Stimulated activated CD4-positive, alpha-beta T cell treated with anti-CD3 and anti-CD28 coated beads, TNF-alpha, amount 100 ng/mL, for 1 hour (primary cell): ENCODE measurements at places on chromosomes 7 and 10.

DNA sequence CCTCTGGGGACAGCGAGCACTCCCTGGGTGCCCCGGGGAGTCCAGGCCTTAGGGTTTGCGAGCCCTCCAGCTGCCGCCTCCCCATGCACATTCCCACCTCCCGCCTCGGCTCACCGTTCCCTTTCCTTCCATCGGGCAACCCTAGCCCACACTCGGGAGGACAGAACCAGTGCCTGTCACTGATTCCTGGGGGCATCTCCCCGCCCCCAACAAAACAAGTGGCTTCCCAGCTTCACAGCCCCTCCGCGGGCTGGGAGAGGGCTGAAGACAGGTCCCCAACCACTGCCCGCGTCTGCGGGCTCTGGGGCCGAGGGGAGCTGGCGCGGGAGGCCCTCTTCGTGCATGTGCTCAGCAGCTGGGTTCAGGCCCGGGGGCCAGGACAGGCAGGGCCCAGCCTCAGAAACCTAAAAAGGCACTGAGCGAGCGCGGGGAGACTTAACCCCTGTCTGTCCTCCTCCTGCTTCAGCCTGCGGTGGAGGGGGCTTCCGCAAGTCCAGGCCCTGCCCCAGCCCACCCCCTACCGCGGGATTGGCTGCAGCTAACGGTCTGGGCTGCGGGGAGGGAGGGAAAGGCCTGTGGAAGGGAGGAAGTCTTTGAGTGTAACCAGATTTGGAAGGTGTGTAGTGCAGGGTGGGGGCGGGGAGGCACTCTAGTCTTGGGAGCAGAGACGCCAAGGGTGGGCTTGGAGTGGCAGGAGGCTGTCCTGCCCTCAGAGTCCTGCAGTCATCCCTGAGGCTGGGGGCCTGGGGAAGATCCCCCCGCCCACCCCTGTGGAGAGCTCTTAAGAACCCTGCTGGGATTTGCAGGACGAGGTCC is 1.2 kb downstream of the FLNC start:
- no peak for DNase-seq

DNA sequence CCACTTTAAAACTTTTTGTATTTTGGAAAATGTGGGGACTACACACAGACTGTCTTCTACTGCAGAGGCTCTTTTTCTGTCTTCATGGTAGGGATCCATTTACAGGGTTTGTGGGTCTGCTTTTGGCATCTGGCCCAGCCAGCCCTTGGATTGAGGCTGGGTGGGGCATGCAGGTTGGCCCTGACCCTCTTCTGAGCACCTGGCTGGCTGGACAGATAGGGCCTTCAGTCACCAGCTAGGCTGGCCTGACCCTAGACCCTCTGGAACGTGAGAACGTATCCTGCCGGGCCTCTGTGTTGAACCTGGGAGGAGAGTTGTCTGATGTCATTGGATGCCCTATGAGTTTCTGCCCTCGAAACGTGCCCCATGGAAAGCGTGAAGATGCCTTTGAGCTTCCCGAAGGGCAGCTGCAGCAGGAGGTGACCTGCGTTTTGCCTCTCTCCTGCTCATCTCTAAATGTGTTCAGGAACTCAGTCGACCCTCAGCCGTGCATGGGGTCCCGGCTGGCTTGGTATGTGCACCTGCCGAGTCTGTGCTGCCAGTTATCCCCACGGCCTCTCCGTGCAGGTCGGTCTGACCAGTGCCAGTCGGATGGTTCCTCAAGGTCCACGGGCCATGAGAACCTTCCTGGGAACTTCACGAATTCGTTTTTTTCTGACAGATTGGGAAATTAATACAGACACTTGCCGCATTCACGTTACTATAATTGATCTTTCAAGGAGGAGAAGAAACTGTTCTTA is 74.9 kb downstream of the MGMT start:
- no peak for DNase-seq

DNA sequence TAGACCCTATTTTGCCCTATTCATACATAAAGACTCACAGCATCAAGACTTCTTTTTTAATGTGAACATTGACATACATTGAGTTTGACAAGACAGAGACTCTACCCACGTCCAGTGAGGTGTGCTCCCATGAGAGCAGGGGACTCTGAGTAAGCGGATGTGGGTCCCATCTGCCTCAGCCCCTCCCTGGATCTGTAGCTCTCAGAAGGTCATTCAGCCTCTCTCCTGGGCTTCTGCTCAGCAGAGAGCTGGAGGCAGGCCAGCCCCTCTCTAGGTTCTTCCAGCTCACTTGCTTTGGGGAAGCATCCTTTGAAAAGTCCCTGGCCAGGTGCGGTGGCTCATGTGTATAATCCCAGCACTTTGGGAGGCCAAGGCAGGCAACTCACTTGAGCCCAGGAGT is 146.9 kb upstream of the ZMIZ1 start:
- DNase-seq = no peak

DNA sequence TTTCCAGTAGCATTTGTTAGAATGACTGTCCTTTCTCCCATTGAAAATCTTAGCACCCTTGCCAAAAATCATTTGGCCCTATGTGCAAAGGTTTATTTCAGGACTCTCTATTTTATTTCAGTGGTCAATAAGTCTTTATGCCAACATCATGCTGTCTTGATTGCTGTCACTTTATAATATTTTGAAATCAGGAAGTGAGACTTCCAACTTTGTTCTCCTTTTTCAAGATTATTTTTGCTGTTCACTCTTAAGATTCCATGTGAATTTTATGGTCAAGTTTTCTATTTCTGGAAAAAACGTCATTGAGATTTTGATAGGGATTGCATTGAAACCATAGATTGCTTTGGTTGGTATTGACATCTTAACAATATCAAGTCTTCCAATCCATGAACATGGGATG is 65.1 kb downstream of the PAXIP1 start:
- DNase-seq = no peak

GRCh38 chr10:96341219-96342182 is 17.3 kb downstream of the OPALIN start:
- no peak for DNase-seq
